ENCODE measurements at places on chromosomes 4 and X.

- DNase-seq, result no peak
Measured at GRCh38 chr4:185352741-185353140, 43.0 kb downstream of the LRP2BP start.

DNA sequence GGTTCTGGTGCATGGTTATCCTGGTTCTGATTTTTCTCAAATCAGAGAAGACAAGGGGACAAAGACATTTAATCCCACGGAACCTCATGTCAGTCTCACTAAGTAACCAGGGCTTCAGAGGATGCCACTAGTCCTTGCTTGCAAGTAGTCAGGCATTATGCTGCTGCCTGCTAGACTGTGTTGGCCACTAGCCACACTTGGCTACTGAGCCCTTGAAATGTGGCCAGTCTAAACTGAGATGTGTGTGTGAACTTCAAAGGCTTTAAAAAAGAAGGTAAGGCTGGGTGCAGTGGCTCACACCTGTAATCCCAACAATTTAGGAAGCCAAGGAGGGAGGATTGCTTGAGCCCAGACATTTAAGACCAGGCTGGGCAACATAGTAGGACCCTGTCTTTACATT lies 48.6 kb upstream of the IGFBP7 start:
- no peak for DNase-seq

- DNase-seq, result no peak
Measured at GRCh38 chr4:74934016-74934831, 1.3 kb downstream of the PARM1 start.

DNA sequence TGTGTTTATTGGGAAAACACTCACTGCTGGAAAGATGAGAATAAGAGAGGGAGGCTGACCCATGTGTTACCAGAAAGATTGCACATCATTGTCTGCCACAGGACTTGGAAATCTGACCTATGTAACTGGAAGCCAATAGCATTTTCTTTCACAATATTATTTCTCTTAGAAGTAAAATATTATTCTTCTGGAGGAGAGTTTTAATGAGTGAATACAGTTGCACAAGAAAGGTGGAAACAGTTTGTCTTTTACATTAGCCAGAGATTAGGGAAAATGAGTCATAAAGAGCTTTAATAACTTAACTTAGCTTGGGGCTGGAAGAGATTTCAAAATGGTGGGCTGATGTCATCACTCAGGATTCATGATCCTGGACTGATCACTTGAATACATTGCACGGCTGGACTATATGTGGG lies 31.5 kb upstream of the LNX1 start:
- DNase-seq, result no peak

- DNase-seq, result no peak
Measured at GRCh38 chr4:5827108-5828004, 65.5 kb downstream of the CRMP1 start.

DNA sequence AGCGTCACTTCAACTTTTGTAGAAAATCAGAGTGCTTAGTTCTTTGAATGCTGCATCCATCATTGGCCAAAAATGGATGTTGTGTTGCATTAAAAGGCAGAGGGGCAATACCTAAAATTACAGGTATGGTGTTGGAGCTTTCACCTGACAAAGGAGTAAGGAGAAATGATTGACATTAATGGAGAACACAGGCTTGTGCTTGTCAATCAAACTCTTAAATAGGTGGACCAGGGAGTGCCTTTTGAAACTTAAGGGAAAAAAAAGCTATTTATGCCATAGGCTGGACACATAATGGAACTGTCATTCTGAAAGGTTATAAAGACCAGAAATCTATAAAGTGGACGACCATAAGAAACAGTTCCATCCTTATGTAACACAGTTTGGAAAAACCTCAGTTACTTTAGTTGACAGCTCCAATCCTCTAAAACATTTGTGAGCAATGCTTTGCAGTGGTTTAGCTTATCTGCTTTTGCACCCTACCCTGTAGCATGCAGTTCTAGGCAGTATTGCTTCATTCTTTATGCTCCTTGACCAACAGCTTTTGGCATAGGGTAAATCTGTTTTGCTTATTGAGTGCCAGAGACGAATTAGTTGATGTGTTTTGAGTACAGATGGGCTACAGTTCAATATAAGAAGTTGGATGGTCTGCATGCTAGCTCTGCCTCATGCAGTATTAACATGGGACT lies 2.4 kb downstream of the HADH start:
- no peak for DNase-seq

DNA sequence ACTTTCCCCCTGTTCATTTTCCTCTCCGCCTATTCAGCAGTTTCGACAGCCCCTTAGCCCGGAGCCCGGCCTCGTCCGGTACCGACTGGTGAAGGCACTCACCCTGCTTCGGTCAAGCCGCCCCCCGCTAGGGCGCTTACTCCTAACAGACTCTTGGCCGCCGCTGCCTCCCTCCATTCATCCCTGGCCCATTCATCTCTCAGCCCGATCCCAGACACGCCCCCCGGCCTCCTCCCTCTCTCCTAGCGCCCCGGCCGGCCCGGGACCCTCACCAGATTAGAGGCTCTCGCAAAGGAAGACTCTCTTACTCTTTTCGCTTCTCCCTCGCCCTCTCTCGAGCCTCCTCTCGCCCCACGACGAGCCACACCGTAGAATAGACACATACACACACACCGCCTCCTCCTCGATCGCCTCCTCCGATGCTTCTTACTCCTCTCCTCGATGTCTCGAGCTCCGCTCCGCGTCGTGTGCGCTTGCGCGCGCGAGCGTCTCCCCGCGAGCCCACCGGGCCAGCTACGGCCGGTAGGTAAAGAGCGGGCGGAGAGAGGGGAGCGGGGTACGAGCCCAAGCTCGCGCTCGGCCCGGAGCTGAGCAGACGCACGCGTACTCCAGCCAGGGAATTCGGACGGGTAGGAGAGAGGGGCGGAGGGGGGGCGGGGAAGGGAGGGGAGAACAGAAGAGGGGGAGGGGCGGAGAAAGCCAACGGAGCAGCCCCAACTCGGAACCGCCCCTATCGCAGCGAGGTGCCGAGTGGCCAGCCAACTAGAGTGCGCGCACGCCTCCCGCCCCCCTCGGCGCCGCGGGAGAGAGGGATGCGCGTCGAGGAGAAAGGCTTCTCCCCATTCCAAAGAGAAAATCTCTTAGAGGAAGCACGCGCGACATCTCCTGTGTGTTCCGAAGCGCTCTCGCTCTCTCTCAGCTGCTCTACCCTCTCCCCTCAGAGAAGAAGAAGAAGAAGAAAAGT lies at the start of gene WNK3:
WNK3 (minus strand) TSS at position 633 of the 964 bp plus-strand sequence.
- no peak for DNase-seq

GRCh38 chr4:9816285-9816684 lies 34.9 kb downstream of the DRD5 start:
- DNase-seq, result no peak

DNA sequence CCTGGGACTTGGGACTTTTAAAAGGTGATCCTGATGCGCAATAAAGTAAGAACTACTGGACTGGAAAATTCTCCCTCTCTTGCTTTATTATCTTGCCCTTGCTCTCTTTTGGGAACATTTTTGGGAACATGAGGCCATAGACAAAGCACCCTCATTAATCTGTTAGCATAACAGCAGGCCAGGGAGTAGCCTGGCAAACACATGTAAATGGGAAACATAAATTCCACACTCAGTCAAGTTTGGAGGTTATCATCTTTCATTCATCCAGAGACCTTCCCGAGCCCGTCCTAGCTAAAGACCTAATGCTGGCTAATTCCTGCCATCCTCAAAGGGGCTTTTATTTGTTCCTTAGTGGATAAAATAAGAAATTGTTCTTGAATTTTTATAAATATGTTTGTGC lies 162.8 kb upstream of the ARX start:
- DNase-seq, result no peak

GRCh38 chrX:95056901-95057300 lies 1382.9 kb downstream of the FAM133A start:
- no peak for DNase-seq

- DNase-seq, result no peak
Measured at GRCh38 chrX:1491851-1492349, 39.2 kb upstream of the ASMTL start.

GRCh38 chrX:69148946-69149345 lies 16.3 kb downstream of the PJA1 start:
- DNase-seq, result no peak
